ENCODE measurements at places on chromosomes 3 and 15.
A peak's percentile ranks its signal among the peaks of the same experiment; 100 is the strongest.

GRCh38 chr3:57952208-57952631 lies 56.0 kb upstream of the FLNB start:
- DNase-seq = peak; percentile 36

DNA sequence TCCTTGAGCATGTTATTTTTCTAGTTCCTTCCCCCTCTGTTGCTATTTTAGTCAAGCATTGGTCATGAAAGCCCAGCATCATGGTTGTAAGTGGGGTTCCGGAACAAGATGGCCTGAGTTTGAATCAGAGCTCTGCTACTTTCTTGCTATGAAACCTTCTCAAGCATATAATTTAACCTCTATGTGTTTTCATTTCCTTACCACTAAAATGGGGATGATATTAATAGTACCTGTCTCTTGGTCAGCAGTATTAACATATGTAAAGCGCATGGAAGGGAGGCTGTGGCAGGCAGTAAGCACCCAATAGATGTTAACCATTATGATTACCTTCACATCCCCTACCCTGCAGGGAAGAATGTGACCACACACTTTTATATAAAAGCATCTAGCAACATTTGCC lies 14.3 kb upstream of the SPRED1 start:
- no peak for DNase-seq

DNA sequence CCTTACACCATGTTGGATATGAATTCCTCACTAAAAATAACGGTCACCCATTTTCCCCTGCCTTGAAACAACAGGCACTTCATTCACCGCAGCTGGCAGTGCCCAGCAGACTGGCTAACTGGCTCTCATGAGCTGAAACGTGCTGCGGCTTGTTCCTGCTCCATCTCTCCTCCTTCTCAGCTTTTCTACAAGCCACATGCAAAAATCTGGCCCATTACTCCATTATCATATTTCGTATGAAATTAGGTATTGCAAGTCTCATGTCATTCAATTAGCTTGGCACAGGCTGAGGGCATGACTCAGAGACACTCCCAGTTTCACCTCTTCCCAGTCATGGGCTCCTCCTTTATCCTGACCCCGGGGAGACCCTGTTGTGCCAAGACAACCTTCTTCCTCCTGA lies 60.0 kb downstream of the MAGEF1 start:
- no peak for DNase-seq

DNA sequence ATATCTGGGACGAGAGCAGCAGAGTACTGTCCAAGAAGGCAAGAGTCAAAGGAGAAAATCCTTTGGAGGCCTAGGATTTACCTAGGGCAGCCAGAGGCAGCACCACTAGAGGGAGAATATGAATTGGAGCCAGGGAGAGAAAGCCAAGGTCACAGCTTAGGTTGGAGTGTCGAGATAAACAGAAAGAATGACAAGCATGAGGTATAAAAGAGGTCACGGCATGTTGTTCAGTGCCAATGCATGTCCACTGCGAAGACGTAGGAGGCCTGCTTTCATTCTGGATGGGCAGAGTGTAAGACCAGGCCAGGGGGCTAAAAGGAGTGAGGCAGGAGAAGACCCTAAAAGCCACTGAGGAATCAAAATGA lies 47.2 kb downstream of the THBS1 start:
- DNase-seq = peak; percentile 53

DNA sequence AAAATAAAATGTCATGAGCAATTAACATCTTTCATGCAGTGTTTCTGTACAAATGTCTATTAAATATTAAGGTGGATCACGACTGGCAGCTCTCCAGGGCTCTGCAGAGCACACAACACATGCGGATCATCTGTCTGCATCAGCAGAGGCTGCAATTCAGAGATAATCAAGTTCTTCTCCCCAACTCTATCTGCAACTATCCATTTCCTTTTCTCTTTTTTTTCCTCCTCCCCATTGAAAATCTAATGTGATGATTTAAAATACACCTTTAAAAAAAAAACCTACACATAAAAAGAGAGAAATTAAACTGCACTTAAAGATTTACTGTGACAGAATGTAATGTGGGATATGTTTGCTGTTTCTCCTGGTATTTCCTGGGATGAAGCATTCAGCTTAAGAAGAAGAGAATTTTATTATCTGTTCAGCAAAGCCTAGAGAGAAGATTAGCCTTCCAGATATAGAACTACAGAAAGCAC lies 352.6 kb upstream of the CCDC54 start:
- no peak for DNase-seq

- no peak for DNase-seq
Observed at GRCh38 chr3:9173445-9173844, 76.0 kb downstream of the SRGAP3 start.

DNA sequence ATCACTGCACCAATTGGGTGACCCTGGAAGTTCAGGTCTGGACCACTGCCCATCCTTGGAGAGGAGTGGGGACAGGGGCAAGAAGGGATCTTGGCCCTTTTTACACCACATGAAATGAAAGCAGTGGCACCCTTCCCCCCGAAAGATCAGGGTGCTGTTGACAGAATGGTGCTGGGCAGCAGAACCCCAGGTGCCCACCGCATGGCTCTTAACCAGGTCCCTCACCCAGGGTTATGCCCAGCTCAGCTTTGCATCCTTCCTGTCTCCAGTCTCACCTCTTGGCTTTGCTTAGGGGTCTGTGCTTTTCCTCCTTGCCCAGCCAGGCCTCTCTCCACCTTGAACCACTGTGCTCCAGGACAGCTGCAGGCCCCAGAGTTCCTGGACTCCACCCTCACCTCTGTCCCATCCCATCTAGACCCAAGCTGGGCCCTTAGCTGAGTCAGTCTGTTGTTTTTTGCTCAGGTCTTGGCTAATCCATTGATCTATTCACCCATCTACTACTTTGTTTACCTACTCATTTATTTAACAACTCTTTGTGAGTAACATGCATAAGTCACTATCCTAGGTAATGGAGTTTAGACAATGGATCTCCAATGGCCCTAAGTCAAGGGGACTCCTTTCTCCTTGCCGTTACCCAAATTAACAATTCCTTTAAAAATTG lies 77.1 kb upstream of the PRR23E start:
- DNase-seq = no peak

DNA sequence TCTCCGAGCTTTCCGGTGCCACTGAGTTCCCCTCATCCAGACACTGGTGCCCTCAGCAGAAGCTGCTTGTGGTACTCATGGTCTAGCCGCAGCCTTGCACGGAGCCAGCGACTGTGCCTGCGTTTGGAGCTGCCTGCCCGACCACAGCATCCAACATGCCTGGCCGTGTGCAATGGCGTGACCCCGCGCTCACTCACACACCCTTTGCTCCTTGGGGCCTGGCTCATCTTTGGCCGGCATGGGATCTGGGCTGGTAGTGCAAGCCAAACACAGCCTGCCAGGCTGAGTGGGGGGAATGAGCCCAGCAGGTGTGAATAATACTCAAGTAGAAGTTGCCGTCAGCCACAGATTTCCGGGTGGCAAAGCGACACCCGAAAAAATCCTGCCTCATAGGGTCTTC lies 1178.7 kb upstream of the GBE1 start:
- DNase-seq = no peak
